ENCODE measurements at places on chromosomes 2 and 18.

GRCh38 chr2:6167592-6168138 lies 475.5 kb downstream of the SOX11 start:
- DNase-seq: no peak

DNA sequence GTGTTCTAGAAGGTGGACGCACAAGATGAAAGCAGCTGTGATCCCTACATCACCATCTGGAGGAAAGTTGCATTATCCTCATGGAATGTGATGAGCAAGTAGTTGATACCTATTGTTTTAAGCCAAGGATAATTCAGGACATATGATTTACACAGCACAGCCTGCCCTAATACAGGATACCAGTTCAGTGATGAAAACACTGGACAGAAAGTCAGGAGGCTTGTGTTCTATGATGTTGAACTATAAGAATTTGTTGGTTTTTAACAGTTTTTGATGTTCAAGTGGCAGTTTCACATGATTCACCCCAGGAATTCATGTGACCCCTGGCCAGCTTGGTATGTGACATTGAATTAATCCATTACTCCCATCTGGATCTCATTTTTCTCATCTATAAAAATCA lies 6.2 kb upstream of the CHST10 start:
- no peak for DNase-seq

- DNase-seq: no peak
These were observed 453.2 kb downstream of the LPIN1 start for GRCh38 chr2:12199491-12200211.

GRCh38 chr2:235345745-235346144 lies 148.1 kb upstream of the AGAP1 start:
- no peak for DNase-seq

DNA sequence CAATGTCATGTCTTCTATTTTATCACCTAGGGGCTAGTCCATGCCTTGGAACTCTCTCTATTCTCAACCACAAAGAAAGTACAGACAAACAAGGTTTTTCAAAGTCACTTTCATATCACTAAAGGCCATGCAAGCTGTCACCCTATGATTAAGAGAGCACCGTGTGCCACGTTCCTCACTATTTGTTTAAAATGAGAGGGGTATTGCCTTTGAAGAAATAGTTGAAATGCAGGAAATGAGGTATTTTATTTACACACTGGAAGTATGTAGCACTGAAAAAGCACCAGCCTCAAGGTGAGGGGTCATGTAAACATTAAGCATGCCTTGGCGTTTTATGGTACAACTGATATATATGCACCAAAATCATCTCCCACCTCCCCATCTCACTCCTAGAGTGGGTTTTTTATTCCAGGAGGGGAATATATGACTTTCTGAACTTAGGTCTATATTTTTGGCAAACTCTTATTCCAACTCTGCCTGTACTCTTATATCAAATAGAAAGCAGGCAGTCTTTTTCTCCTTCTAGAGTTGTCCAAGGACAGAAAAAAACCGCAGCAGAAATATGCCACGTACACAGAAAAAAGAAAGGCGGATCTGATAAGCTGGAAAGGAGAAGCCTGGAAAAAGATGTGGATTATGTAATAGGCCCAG lies 53.5 kb downstream of the VSNL1 start:
- DNase-seq: peak; percentile 3

GRCh38 chr2:199870581-199870980 lies 19.6 kb upstream of the FTCDNL1 start:
- DNase-seq: no peak

DNA sequence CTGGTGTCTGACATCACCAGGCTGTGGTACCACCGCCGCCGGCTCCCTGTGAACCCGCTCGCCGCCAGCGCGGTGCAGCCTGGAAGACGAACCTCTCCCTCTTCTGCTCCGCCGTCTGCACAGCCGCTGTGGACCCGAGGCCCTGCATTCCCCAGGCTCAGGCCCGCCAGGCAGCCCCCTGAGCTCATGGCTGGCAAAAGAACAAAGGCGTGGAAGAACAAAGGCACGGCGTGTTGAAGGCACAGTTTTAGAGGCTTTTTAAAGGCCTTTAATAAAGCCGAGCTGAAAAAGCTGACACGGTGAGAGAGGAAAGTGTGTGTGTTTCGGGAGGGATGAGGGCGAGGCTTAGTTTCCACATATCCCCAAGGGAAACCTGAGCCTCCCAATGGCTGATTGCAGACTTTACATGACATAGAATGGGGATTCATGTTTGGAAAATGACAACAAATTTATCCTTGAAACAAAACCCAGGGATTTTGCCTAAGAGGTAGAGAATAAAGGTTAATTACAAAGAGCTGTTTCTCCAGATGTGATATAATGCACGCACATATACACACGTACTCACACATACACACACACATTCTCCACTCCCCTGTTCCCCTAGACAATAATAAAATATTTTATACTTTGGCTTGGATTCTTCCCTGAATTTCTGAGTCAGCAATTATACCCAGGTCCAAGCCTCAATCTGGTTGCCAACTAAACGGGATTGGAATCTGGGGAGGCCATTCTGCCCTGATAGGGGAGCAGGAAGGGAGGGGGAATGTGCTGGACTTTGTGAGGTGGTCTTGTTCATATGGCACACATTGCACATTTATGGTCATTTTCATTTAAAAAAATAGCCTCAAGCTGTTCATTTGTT lies 39.7 kb downstream of the RFX8 start:
- no peak for DNase-seq

GRCh38 chr2:165044505-165045303 lies 89.4 kb upstream of the SLC38A11 start:
- no peak for DNase-seq

DNA sequence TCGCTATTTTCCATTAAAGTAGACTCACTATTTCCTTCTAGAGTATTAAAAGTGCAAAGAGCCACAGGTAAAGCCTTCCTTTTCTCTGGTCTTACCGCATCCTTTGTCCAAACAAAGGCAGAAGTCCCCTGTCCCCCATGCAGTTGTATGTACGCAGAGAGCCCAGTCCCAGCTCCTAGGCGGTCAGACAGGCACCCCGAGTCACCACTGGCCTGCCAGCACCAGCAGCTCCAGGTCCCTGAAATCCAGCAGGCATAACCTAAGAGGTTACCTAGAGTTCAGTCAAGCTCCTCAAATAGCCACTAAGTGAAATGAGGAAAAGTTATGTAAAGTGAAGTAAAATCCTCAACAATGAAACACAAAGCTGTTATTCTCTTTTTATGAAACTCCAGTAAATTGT lies 60.4 kb upstream of the TWIST2 start:
- no peak for DNase-seq

- DNase-seq: no peak
These were observed 131.3 kb downstream of the CELF4 start for GRCh38 chr18:37434161-37434860.

DNA sequence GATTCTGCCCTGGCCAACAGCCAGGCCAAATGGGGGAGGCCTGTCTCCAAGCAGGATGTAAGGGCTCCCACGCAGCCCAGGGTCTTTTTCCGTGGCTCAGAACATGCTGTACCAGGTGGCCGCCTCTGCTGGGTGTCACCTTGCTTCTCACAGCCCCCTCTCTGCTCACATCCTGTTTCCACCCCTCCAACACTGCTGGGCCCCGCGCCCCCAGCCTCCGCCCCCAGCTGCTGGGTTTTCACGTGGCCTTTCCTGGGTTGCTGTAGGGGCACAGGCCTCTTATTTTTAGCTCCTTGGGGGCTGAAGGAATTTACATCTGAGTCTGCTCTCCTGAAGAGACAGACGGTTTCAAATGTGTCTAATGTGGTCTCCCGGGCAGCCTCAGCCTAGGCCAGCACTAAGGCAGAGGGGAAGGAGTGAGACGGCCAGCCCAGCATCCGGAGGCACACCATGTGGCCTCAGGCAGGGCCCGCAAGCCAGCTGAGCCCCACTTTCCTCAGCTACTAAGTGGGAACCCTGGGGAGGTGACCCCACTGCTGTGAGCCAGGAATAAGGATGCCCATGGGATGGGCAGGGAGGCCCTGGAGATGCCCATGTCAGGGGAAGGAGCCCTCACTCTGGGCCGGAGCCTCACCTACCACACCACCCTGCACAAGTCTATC lies 18.7 kb upstream of the DUSP2 start:
- DNase-seq: peak; percentile 44

DNA sequence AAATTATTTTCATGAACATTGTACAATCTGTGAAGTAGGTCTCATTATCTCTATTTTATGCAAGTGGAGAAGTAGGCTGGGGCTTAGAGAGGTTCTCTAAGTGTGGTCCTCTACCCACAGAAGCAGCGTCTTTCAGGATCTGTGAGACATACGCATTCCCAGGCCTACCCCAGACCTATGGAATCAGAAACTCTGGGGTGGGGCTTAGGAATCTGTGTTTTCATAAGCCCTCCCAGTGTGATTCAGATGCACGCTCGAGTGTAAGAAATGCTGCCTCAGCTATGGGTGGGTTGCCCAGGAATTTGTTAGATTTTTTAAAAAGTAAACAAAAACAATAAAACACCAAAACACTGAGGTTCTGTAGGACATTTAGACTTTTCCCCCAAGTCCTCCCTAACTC lies 14.8 kb upstream of the ZAP70 start:
- DNase-seq: no peak

- DNase-seq: no peak
These were observed 157.0 kb downstream of the SEPTIN10 start for GRCh38 chr2:109456776-109457175.

- DNase-seq: no peak
These were observed 634.0 kb upstream of the FSHR start for GRCh38 chr2:49788300-49788699.

DNA sequence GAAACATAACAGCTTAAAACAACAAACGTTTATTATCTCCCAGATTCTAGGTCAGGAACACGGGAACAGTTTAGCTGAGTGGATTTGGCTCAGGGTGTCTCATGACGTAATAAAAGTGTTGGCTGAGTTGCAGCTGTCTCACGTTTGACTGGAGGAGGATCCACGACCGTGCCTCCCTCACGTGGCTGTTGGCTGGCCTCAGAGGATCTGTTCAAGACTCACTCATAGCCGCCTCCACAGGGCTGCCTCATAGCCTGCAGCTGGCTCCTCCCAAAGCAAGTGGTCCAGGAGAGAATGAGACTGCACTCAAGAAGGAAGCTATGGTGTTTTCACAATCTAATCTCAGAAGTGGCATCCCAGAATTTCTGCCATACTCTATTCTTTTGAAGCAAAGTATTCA lies 167.1 kb downstream of the RPRM start:
- DNase-seq: no peak

GRCh38 chr2:72004976-72005375 lies 142.7 kb downstream of the CYP26B1 start:
- no peak for DNase-seq

DNA sequence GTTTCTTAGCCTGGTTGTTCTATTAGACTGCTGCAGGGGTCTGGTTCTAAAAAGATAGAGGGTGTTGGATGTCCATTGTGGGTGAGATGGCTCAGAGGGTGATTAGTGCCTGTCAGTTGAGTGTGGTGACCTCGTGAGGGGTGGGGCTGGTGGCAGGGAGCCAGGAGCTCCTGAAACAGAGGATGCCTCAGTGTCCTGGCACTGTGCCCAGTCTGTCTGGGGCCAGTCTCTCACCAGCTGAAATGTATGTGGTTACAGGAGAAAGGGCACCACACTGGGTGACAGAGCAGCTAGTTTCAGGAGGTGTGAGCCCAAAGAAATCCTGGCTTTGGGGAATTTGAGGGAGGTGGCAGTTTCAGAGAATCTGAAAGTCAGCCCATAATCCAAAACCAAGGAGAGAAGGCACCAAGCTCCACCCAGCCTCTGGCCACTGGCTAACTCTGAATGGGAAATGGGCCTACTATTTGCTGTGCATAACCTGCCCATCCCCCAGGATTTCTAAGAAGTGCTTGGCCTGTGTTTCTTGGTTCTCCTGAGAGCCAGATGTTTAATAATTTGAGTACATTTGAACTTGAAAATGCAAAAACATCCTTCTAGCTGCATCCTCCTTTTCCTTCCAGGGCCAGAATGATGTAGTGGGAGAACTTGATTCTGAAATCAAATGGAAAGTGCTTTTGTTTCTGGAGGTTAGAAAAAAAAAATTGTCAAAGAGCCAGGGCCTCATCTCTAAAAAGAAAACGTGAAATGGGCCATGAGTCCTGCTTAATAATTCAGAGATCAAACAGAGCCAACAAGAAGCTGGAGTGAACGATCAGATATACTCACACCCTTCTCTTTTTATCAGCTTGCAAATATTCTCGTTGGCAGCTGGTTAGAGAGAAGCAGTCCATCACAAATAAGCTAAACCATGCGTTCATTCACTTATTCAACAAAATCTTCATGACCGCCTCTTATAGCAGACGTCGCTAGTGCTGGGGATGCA lies 92.3 kb downstream of the B3GNT2 start:
- DNase-seq: peak; percentile 64

DNA sequence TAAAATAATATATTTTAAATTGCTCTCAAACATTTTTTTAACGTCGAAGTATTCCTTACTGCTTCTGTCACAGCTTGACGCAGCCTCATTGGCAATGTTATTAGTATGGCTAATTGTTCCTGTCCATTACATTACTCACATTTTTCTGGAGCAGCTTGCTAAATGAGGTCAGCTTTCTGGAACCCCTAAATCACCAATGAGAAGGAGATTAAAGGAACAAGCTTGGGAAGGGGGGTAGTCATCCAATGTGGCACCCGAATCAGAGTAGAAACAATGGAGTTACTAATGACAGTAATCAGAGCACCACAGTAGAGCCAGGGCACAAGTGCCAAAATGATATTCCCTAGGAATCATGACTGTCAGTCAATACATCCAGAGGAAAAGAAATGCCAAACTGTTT lies 5.1 kb downstream of the NEUROD1 start:
- no peak for DNase-seq

DNA sequence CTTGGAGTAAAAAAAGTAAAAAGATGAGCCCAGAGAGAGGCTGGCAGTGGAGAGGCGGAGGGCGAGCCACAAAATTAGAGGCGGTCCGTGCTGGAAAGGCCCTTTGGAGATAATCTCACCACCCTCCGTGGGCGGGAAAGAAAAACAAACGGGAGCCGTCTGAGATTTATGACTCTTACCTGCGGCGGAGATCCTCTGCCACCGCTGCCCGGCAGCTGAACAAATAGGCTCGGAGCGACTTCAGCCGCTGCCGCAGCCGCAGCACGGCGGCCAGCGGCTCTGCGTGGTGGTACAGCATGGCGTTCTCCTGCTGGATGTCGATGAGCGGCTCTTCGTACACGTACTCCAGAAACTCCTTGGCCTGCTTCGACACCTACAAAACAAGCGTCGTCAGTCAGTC lies 94.6 kb downstream of the PLEKHM3 start:
- DNase-seq: no peak
